ENCODE measurements at places on chromosomes 4 and X.

DNA sequence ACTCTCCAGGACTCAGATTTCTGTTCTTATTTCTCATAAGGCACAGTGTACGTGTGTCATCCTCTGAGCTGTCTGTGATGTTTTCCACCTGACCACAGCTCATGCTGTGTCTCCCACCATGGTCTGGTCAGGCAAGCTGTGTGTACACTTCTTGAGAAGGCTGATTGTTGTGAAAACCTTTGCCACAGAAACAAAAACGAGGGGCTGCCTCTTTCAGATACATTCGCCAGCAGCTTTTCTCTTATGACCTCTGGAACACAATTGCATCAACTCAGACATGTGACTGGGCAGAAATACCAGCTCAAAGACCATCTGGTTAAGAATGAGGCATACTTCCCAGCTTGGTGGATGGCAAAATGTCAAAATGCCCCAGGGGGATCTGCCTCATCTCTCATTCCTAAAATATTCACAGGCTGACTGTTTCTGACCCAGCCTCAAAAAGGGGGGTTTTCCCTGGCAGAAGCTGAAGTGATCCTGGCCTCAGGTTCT, 46.1 kb downstream of the PGRMC2 start:
- no peak for DNase-seq

- DNase-seq = no peak
Observed at GRCh38 chrX:15973299-15973698, 118.7 kb upstream of the AP1S2 start.

GRCh38 chr4:183788308-183788905, 116.7 kb upstream of the STOX2 start:
- DNase-seq = no peak

- no peak for DNase-seq
Observed at GRCh38 chrX:79167462-79167861, 23.0 kb downstream of the GPR174 start.

DNA sequence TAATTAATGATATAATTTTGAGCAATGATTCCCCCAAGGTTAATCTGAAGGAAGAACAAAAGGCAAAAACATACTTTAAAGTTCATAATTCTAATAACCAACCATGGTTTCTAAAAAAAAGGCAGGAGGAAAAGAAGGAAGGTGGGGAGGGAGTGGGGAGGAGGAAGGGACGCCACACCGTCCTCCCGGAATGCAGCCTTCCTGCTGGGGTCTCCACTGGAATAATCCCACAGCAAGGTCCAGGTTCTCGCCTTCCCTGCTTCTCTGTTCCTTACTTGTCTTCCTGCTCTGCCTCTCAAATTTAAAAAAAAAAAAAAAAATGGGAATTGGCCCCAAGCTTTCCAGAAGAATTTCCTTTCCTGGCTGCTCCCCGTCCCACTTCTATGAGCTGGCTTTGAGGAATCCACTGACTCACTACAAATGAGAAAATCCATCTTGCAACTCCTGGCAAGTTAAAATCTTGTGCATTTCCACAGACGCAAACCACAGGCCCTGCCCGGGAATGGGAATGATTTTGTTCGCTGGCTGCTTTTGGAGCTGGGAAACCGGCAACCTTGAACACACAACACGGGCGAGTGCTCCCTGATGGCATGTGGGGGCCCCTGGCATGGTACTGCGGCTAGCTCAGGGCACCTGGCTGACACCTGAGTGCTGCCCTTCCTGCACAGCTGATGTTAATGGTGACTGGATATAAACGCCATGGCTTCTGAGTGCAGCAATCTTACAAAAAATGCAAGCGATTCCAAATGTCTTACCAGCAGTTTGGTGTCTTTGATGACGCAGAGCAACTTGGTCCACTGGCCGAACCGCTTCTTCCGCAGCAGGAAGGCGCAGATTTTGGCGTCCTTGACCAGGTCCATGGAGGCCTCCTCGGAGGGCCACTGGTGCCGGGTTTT, 97.0 kb downstream of the AFAP1 start:
- DNase-seq = peak; percentile 95
